WERI-Rb-1 (cell line): ENCODE measurements at places on chromosomes 2 and 18.

- no peak for DNase-seq
Measured at GRCh38 chr2:223613017-223613950, 11.1 kb upstream of the SCG2 start.

DNA sequence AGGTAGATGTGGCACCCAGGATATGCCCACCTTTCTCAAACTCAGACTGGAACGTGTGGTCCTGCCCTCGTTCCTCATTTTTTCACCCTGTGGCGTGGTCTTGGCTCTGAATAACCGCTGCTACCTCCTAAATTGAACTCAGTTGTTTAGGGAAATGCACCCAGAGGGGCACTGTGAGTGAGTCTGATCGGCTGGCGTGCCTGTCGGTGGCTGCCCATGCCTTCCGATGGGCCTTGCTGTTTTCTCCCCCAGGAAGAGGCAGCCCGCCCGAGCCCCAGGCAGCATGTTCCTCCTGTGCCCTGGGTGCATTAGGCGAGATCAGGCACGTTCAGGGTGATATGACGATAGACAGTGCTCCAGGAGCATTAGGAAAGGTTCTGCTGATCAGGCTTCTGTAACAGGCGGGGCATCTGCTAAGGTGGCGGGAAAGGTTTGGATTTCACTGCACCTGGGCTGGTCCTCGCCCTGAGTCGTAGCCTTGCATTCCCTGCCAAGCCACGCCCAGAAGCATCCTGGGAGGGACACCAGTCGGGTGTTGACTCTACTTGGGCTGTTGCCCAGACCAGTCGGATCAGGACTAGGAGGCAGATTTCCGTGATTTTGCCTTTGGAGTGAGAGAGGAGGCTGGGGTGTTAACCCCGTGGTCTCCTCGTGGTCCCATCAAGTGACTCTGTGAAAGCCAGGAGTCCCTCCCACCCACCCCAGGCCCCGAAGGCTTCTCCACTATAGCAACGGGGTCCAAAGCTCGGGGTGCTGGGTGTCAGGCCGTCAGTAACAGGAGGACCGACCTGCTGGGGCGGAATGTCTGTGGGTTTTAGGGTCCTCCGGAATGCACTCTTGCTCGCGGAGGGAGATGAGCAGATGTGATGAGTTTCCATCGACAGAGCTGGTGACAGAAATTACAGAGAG, 75.1 kb downstream of the SH3BP4 start:
- no peak for DNase-seq

DNA sequence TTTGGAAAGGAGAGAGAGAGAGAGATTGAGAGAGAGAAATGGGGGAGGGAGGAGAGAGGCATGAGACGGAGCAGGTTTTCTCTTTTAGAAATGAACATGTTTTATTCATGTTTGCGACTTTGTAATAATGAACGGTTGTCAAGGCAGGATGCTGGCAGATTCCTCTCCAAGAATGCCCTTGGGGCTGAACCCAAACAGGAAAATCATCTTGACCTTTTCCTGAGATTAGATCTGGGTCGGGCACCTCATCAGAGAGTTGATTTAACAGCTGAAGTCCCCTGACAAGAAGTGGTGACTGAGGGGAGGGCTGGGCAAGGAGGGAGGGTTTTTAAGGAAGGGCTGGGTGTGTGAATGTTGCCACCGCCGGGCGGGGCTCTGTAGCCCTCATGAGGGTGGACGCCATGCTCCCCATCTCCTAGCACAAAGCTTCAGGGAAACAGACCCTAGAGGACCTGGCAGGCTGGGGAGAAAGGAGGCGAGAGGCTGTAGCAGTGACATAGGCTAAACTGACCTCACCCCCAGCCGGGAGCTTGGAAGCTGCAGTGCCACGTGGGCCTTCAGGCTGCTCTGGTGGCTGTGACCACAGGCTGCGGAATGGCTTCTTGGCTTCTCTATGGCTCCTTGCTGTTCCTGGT, 60.0 kb downstream of the LIPG start:
- DNase-seq, result no peak

- no peak for DNase-seq
Measured at GRCh38 chr2:176535467-176536113, 266.3 kb downstream of the MTX2 start.

- no peak for DNase-seq
Measured at GRCh38 chr2:129464631-129465030, 514.8 kb upstream of the RAB6C start.

- no peak for DNase-seq
Measured at GRCh38 chr18:42517896-42518295, 562.9 kb downstream of the PIK3C3 start.

GRCh38 chr2:62335612-62336011, 139.7 kb downstream of the B3GNT2 start:
- DNase-seq, result peak; percentile 25

DNA sequence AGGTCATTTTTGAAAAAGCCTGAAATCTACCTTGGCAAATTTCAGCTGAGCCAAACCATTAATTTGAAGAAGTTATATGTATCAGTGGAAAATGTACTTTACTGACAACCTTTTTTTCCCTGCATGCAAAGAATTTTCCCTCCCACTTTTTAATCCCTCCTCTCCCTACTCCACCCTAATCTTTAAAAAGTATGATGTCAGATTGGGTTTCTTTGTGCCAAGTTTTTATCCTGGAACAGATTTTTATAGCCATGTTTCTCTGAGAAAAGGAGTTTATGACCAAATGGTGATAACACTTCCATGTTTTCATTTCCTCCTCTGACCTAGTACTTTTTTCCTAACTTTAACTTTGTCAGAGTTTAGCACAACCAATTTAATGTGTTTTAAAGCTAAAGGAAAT, 250.3 kb upstream of the FOSL2 start:
- no peak for DNase-seq

DNA sequence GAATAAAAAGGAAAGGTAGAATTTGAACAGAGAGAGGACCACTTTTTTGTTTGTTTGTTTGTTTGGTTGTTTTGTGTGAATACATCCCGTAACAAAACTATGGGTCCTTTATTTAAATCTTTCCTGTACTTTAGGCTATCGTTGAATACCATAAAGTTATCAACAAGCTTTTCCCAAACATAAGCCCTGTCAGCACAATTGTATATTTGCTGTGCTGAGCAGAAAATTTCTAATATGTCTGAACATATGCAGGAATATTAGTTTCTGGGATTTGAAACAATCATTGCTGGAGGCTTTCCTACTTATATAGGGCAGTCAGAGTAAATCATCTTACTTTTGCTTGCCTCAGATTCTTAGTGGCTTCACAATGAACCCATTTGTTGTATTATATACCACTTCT, 536.4 kb downstream of the CNTNAP5 start:
- DNase-seq, result no peak

DNA sequence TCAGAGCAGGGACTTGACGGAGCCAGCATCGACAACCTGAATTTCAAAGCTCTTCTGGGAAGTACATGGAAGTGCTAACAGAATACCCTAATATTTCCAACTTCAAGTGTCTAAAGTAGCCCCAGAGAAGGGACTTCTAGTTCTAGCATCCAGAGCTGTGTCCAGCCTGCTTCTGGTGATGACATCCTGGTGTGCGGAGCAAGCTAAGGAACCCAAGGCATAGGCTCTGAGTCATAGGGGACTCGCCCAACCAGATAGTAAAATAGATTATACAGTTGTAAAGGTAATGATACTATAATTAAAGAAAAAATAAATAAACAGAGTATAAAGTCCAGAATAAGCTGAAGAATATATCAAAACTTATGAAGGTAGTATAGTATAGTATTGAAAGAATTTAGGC, 108.1 kb upstream of the SERPINE2 start:
- DNase-seq, result no peak

GRCh38 chr2:238571661-238572372, 145.1 kb downstream of the ASB1 start:
- no peak for DNase-seq

DNA sequence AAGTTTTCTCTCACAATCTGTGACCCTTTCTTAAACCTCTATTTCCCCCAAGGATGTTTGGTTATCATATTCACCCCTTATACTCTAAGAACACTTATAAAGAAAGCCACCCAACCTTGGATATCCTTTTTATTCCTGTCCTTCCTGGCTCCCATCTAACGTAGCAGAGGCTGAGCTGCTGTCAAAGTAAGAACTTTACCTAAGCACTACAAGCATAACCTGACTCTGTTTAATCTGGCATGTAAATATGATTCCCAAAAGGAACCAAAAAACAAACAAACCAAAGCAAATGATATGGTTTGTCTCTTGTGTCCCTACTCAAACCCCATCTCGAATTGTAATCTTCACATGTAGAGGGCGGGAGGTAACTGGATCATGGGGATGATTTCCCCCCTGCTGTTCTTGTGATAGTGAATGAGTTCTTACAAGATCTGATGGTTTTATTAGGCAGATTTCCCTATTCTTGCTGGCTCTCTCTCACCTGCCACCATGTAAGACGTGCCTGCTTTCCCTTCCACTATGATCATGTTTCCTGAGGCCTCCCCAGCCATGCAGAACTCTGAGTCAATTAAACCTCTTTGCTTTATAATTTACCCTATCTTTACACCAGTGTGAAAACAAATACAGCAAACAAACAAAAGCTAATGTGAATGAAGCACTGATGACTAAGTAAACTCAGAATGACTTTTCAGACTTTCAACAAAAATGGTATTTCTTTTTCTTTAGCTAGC, 72.7 kb upstream of the SPOPL start:
- DNase-seq, result no peak

GRCh38 chr2:172969166-172969565, 106.5 kb upstream of the MAP3K20 start:
- no peak for DNase-seq

- no peak for DNase-seq
Measured at GRCh38 chr2:215664847-215665525, 229.1 kb upstream of the FN1 start.

GRCh38 chr2:118833716-118834439, 13.6 kb downstream of the EN1 start:
- no peak for DNase-seq

- DNase-seq, result no peak
Measured at GRCh38 chr2:37683241-37683640, 11.8 kb upstream of the CDC42EP3 start.

GRCh38 chr18:6920099-6920955, 190.8 kb downstream of the ARHGAP28 start:
- DNase-seq, result peak; percentile 77

DNA sequence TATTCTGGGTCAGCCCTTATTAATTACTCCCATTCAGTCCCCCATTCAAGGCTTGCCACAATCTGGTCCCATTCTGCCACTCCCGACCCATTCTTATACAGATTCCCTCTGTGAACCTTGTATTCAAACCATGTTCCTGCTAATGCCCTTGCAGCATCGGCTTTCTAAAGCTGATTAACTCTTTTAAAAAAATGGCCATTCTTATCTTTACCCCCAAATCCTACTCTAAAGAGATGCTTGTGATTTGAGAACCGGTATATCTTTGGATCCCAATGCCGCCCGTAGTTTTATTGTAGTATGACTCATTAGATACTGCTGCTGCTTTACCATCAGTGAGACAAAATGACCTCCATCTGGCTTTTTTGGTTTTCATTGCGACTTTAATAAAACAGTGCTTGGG, 72.2 kb downstream of the XRCC5 start:
- no peak for DNase-seq

GRCh38 chr2:84874381-84875212, 6.3 kb downstream of the TRABD2A start:
- no peak for DNase-seq

- DNase-seq, result peak; percentile 90
Measured at GRCh38 chr18:47772374-47773248, 157.8 kb downstream of the SMAD2 start.

DNA sequence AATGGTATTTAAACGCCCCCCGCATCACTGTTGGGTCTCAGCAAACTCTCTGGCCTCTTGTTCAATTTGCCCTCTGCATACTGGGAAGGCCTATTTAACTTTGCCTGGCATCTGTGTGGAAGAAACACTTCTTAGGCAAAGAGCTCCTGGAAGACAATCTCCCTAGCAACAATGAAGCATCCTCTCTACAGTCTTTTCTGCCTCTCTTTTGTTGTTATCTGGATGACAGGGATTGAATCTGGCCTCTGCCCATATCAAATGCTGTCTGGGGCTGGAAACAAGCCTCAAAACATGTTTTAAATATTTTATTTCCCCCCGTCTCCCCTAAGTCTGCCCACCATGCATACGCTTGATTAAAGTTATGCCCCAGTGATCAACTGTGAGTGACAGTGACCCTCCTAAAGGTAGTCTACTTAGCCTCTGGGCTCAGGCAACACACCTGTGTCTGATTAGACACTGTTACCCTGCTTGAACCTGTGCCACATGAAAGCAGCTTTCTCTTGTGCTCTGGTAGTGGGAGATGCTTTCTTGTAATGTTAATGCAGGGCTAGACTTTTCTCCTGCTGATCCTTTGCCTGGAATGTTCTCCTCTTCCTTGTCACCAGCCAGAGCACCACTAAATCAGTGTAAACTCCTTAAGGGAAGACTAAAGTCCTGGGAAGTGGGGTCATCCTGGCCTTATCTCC, 34.9 kb downstream of the CDC42EP3 start:
- DNase-seq, result no peak

DNA sequence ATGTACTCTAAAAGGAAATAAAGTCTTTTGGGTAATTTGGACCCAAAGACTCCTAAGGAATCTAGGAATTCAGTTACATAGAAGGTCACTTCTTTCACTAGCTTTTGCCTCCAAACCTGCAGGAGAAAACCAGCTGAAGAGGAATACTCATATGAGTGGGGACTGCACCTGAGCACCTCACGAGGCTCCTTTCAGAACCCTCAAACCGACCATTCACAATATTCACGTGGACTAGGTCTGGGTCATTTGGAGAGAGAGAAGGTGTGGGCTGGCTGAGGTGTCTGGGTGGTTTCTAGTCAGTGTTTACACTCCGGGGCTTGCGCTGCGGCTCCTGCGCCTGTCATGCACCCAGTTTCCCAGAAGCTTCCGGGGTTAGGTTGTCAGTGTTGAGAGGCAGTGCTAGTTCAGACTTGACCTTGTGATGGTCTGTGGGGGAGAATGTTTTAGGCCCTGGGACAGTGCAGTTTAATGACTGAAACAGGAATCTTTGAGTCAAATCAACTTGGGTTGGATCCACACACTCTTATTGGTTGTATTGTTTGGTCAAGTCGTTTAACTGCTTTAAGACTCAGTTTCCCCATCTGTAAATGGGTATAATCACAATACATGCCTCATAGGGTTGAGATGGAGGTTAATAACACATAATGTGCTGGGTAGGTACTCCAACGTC, 78.4 kb downstream of the LIMS1 start:
- DNase-seq, result no peak

DNA sequence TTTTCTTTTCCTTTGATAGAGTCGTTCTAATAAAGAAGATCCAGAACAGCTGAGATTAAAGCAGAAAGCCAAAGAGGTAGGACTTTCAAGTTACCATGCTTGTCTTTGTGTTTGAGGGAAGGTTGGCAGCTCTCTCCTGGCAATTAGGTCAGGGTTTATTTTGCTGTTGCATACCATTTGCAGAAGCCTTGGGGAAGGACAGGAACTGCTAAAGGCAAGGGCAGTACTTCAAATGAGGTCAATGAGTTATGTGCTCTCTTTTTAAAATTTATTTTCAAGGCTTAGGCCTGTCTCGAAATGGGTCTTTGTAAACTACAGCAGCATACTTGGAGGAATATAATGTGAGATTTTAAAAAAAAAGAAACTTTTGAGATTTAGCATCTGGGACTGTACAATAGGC, 108.9 kb downstream of the TAF4B start:
- DNase-seq, result no peak
